Upper lobe of right lung (tissue), 1 donor: ENCODE measurements at places on chromosomes 1 and 21. TPM values are rescaled to one million over a fixed set of nuclear protein-coding genes. Genes with fewer than 3 reads are reported as not detected.

- peaks cover 9% of the 10 kb centered on the region for H3K4me1 ChIP-seq
- H3K4me3 ChIP-seq = no peak overlapping the region
- no peak overlapping the region for H3K27ac ChIP-seq
- DNase-seq = no peak
- H3K36me3 ChIP-seq = no peaks in the 10 kb centered on the region
These were observed 136.8 kb downstream of the NOS1AP start for GRCh38 chr1:162206300-162206699.

DNA sequence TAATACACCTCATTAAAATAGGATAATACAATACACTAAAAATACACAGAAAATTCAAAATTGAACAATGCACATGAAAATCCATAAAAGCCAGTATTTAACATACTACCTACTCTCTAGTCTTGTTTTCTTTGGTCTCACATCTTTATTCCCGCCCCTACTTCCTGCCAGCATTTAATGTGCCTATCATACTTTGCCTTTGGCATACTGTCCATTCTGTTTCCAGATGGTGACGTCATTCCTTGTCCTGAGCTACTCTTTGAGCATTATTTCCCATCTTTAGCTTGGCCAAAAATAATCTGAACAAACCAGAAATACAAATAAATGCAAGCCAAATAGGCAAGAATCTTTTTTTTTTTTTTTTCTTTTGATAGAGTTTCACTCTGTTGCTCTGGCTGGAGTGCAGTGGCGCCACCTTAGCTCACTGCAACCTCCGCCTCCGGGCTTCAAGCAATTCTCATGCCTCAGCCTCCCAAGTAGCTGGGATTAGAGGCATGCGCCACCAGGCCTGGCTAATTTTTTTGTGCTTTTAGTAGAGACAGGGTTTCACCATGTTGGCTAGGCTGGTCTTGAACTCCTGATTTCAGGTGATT is 4.4 kb downstream of the HFM1 start:
- H3K4me1 ChIP-seq = peaks cover 6% of the 10 kb centered on the region
- no peak for DNase-seq
- H3K27me3 ChIP-seq = no peaks in the 10 kb centered on the region
- H3K4me3 ChIP-seq = no peak overlapping the region
- H3K27ac ChIP-seq = no peak overlapping the region

GRCh38 chr1:8378178-8378577 is 60.3 kb downstream of the SLC45A1 start:
- no peak overlapping the region for H3K4me3 ChIP-seq
- DNase-seq = no peak
- H3K27ac ChIP-seq = peak overlapping the region; percentile 80
- H3K27me3 ChIP-seq = no peaks in the 10 kb centered on the region

GRCh38 chr1:230067419-230067870 is 407 bp downstream of the GALNT2 start:
- no peaks in the 10 kb centered on the region for H3K36me3 ChIP-seq
- no peaks in the 10 kb centered on the region for H3K27me3 ChIP-seq
- H3K27ac ChIP-seq = peak overlapping the region; percentile 70
- peaks cover 12% of the 10 kb centered on the region for H3K4me1 ChIP-seq

DNA sequence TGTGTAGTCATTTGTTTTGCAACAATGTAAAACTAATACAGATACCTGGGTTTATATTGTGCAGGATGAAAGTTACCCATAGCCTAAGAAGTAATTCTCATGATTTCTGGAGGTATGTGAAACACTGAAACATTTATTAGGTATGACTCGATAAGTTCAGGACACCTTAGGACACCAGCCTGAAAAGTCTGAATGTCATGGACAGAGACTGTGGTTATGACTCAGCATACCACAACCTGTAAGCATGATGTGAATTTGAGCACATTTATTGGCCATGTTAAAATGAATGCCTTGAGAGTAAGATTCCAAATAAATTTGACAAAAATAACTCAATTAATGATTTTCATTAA is 1471.7 kb upstream of the B3GALT2 start:
- H3K27ac ChIP-seq = no peak overlapping the region
- no peak overlapping the region for H3K4me3 ChIP-seq
- H3K27me3 ChIP-seq = no peaks in the 10 kb centered on the region
- DNase-seq = no peak

DNA sequence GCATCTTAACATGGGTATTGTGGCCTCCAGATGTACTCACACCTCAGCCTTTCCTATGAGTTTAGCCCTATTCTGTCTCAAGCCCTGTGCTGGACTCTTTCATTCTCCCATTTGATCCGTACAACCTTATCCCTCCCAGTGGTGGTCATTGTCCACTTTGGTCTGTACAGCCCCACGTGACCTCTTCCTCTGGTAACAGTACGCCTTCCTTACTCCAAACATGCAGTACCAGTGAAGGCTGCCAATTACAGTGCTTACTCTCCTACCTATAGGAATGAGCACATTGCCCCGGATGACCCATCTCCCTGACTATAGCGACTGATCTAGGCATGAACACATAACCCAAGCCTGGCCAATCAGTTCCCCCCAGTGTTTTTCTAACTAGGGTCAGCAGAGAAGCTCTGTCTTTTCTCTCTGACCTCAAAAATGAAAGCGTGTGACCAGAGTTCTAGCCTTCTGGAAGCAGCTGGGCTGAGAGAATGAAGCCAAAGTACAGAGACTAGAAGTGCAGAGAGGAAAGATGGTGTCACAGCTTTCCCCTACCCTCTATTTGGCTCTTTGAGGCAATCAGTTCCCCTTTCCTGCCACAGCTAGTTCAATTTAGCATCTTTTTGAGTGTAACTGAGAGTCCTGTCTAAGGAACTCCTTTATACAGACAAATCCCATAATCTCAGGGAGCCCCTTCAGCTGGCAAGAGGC is 9.9 kb upstream of the QSOX1 start:
- H3K4me1 ChIP-seq = peaks cover 11% of the 10 kb centered on the region
- no peaks in the 10 kb centered on the region for H3K27me3 ChIP-seq
- no peak overlapping the region for H3K4me3 ChIP-seq
- no peak for DNase-seq
- peak overlapping the region; percentile 58 for H3K27ac ChIP-seq

SLFNL1 gene
- total RNA-seq = 2.8 TPM

- peak overlapping the region; percentile 26 for H3K27ac ChIP-seq
- H3K27me3 ChIP-seq = no peaks in the 10 kb centered on the region
- no peak overlapping the region for H3K4me3 ChIP-seq
- no peaks in the 10 kb centered on the region for H3K36me3 ChIP-seq
These were observed 64.4 kb downstream of the MAP3K7CL start for GRCh38 chr21:29194847-29195246.

DNA sequence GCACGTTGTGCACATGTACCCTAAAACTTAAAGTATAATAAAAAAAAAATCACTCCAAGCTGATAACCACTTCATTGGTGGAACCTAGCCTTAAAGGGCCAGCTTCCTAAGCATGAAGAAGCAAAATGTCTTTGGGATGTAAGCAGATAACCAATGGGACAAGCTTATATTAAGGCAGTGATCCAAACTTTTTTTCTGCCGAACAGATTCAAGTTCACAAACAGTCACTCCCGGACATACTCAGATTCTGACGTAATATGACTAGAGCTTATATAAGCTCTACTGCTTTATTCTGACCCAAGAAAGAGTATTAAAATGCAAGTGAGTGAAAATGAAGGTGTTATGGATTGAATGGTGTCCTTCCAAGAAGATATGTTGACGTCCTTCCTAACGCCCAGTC is 44.9 kb upstream of the HIVEP3 start:
- H3K4me3 ChIP-seq = no peak overlapping the region
- H3K27me3 ChIP-seq = no peaks in the 10 kb centered on the region
- H3K27ac ChIP-seq = no peak overlapping the region
- DNase-seq = no peak

- no peak overlapping the region for H3K4me3 ChIP-seq
- peaks cover 66% of the 10 kb centered on the region for H3K36me3 ChIP-seq
- no peak for DNase-seq
- H3K27ac ChIP-seq = no peak overlapping the region
- peaks cover 54% of the 10 kb centered on the region for H3K4me1 ChIP-seq
- H3K27me3 ChIP-seq = no peaks in the 10 kb centered on the region
These were observed 18.8 kb upstream of the PHLDA3 start for GRCh38 chr1:201487742-201488141.

GRCh38 chr1:198681252-198681651 is 42.4 kb downstream of the PTPRC start:
- peaks cover 38% of the 10 kb centered on the region for H3K4me1 ChIP-seq
- H3K27me3 ChIP-seq = no peaks in the 10 kb centered on the region
- H3K36me3 ChIP-seq = no peaks in the 10 kb centered on the region
- DNase-seq = no peak

COL8A2 gene
- total RNA-seq = 16.2 TPM

IFI44 gene
- 63.2 TPM for total RNA-seq
